Gastroesophageal sphincter (tissue), 4 donors: ENCODE measurements at places on chromosomes 12 and 14. TPM values are rescaled to one million over a fixed set of nuclear protein-coding genes. Genes with fewer than 3 reads are reported as not detected.

PGF gene
- 17.9 TPM for total RNA-seq

BIN2 gene
- total RNA-seq = 2.4 TPM

FAM90A1 gene
- total RNA-seq = not detected

CIROP gene
- not detected for total RNA-seq

KRT73 gene
- not detected for total RNA-seq

LMNTD1 gene
- total RNA-seq = not detected

CCDC197 gene
- not detected for total RNA-seq

CD9 gene
- 437 TPM for total RNA-seq
